Kidney glomerular epithelial cell (primary cell): ENCODE measurements at places on chromosomes 6 and 20.
A peak's percentile ranks its signal among the peaks of the same experiment; 100 is the strongest.

DNA sequence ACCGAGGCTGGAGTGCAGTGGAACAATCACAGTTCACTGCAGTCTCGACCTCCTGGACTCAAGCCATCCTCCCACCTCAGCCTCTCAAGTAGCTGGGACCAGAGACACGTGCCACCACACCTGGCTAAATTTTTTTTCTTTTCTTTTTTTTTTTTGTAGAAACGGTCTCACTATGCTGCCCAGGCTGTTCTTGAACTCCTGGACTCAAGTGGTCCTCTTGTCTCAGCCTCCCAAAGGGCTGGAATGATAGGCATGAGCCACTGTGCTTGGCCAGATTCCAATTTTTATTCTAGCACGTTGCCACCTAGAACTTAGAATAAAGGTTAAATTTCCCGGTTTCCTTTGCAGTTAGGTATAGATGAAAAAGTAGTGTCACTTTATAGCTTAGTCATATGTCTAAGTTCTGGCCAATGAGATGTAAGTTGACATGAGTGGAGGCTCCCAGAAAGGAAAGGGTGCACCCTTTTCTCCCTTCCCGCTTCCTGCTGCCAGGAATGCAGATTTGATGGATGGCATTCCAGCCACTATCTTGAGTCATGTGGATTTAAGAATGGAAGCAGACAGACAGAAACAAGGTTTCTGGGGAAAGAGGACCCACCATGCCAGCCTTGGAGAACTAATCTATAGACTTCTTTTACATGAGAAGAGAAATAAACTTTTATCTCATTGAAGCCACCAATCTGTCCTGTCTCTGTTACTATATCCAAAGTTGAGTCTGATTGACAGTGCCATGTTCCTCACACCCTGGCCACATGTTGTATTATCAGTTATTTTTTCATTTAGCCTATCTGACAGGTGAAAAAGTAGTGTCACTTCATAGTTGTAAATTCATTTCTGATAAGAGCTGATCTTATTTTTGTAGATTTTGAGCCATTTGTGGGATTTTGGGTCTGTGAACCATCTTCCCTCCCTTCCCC, 60.6 kb upstream of the NCOA3 start:
- peak; percentile 25 for DNase-seq

GRCh38 chr20:16759181-16759563, 11.0 kb downstream of the OTOR start:
- DNase-seq = no peak

DNA sequence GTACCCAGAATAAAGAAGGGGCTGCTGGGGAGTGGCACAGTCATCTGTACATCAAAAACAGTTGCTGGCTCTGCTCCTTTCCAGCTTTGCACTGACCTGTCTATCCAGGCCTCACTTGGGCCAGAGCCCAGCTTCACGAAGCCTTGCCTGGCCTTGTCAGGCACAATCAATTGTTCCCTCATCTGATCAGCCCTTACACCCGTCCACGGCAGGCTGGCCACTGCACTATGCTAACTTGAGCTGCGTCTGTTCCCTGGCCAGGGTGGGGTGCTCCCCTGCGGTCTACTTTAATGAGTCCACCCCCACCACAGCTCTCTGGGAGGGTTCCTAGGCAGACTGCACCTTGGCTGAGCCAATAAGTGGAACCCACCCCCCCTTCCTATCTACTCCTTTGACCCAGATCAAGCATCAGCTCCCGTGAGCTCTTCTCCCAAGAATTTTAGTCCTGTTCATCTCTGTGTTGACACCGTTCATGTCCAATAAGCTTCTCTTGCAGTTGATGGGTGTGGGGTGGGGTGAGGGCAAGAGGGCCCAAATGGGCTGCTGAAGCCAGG, 74.3 kb upstream of the MLN start:
- no peak for DNase-seq

DNA sequence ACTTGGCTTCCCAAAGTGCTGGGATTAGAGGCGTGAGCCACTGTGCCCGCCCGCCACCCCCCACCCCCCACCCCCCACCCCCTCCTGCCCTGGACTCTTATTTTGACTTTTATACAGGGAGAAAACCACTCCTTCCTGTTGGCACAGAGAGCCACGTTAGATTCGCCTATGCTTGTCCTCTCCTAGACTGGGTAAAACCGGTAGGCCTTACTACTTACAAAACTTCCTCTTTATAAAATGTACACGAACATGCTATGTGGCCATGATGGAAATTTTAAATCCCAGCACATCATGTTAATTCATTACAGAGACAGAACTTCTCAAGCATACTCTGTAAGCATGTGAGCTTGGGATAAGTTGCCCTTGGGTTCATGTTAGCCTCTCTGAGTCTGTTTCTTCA, 124.2 kb downstream of the SLC24A3 start:
- no peak for DNase-seq

DNA sequence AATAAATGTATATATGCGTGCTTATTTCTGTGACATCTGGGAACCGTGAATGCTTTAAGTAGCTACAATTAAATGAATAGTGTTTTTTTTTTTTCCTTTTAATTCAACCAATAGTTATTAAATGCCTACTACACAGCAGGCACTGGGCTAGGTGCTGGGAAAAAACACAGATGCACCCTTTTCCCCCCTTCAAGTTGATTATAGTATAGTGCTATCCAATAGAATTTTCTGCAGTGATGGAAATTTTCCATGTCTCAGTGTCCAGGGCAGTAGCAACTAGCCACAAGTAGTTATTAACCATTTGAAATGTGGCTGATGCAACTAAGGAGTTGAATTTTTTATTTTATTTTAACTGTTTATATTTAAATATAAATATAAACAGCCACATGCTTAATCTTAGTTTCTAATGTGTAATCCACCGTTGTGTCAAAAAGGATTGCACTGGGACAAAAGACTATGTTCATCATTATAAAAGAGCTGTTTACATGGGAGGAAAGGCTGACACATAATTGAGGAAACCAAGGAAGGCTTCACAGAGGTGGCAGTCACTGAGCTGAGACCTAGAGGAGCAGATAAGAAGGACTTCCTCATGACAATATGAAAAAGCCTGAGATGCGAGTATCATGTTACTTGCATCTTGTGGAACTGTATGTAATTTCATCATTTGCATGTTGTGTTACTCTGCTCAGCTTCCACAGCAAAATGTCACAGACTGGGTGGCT, 261.2 kb upstream of the PLCB4 start:
- DNase-seq = no peak

DNA sequence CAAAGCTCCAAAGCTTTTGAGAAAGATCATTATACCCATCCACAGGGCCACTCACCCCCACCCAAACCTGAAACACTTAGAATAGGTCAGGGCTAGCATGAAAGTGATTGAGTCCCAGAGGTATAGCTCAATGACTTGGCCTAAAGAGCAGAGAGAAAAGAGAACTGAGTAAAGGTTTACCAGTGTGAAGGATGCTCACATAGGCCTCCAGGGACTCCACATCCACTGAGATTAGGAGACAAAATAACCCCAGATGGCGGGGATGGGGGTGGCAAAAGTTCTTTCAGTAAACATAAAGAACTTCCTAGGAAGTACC, 12.2 kb downstream of the SAYSD1 start:
- DNase-seq = no peak

DNA sequence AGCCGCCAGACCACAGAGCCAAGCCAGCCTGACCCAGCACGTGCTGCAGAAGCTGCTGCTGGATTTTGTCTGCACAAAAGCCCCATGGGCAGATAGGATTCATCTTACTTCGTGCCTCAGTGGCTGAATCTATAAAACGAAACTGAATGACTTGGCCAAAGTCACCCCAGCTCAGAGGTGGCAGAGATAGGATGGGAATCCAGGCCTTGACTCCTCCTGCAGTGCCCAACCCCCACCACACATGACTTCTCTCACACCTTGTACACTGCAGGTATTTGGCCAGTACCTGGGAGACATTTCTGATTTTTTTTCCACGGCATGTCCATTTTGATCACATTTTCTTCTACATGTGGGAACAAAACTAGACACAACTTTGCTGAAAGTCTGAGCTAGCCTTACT, 182.1 kb downstream of the ANKRD60 start:
- DNase-seq = no peak

- peak; percentile 82 for DNase-seq
Measured at GRCh38 chr6:31690231-31691077, 9.6 kb upstream of the LY6G5C start.

- DNase-seq = no peak
Measured at GRCh38 chr20:3231889-3232588, 7.0 kb downstream of the SLC4A11 start.

DNA sequence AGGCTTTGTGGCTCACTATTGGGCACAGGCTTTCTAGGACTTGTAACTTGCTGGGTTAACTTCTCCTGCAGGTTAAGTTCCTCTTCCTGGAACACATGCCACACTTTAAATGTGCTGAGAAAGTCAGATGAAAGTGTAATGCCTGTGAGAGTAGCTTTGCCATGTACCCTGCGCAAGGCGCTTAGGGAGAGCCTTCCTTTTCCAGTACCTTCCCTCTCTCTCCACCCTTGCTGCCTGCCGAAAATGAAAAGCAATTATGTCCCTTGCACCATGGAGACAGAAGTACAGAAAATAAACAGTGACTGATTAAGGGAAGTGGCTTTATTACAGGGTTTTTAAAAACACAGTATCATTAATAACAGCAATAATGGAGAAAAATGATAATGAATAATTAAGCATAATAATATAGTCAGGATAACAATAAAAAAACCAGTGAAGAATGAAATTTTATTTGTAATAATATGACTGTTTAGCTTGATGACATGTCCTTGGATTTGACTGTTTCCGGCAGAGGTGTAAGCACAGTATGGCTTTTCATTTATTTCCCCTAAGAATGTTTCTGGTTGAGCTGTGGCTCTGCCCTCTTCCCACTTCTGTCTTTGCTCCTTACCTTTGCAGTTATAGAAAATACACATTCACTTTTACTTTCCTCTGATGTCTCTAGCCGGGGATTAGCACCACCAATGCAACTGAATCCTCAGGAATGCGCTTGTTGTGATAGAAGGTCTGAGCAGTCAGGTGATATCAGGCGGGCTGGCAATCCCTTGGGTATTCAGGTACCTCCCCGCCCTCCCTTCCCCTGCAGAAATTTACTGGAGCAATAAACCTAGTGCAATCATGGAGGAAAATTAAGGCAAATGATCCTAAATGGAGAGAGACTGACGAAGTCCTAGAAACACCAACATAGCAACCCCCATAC, 472.3 kb upstream of the CITED2 start:
- DNase-seq = peak; percentile 25

- no peak for DNase-seq
Measured at GRCh38 chr6:150601439-150601838, 1.8 kb downstream of the PLEKHG1 start.

DNA sequence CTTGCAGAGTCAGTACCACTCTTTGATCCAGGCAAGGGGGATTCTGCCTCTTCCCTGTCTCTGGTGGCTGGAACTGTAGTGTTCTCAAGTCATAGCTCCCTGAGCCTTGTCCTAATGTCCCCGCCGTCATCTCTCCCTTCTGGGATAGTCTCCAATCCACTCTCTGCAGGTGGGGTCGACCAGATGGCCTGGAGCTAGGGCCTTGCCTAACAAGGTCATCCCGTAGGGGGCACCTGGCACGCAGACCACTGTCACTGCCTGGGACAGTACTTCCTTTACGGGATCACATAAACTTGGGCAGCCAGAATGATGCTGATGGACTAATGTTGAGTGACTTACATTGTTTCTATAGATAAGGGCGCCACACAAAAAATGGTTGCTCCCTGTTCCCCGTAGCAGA, 118.9 kb upstream of the SLC22A23 start:
- no peak for DNase-seq

DNA sequence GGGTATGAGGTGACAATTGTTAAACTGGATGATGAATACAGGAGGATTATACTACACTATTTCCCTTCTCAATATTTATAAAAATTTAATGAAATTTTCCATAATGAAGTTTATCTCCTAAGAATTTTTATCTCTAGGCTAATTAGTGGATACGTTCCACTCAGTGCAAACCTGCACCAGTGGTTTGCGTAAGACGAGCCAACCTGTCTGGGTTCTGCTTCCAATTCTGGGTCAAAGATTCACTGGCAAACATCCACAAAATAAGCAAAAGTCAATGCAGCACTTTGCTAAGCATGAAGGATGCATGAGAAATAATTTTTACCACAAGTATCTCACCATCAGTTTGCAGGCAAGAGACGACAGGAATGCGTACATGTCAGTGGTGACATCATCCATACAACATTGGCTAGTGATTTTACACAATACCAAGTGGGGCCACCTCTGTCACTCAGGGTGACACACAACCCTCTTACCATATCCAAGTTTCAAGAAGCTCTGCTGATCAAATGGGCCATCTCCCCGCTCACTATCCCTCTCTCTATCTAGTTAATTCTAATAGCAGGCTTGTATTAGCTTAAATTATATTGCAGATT, 51.7 kb downstream of the FAM50B start:
- DNase-seq = no peak

DNA sequence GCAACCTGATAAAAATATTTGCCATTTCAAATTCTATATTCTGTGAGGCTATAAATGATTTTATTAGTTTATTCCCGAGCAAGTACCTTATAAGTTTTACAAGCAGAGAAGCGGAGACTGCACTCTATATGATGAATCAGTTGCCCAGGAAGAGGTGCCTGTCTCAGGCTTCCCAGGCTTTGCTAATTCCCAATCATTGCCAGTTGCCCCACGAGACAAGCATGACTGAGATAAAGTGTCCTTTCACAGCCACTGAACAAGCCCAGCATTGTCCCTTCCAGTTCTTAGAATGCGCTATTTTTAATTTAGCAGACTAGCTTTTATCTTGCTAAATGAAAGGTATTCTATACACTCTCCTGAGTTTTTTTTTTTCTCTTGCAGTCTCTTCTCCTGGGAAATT, 260.7 kb downstream of the ALDH8A1 start:
- DNase-seq = no peak

GRCh38 chr20:53693262-53693871, 99.7 kb upstream of the ZNF217 start:
- no peak for DNase-seq
